Ureter (tissue), 1 donor: ENCODE measurements at places on chromosomes 5 and 9. TPM values are rescaled to one million over a fixed set of nuclear protein-coding genes. Genes with fewer than 3 reads are reported as not detected.

ADRB2 gene
- total RNA-seq: 5.7 TPM

GRCh38 chr9:114027159-114027862 is 50.8 kb downstream of the AMBP start:
- peak; percentile 26 for DNase-seq

TEX48 gene
- total RNA-seq: not detected

DNA sequence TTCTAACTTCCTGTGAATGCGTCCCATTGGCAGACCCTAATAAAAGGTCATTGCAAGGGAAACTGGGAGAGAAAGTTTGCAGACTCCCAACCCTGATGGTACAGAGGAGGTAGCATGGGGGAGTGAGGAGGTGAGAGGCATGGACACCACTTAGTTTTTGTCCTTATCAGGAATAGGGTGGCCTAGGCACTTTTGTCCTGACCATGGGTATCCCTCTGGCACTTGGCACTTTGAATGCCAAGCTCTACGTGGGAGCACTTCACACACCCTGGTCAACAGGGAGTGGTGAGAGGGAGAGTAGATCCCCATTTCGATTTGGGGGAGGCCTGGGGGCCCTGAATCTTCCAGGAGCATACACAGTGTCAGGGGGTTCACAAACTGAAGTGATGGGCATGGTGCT is 75.6 kb upstream of the SH3PXD2B start:
- peak; percentile 7 for DNase-seq

LIFR gene
- total RNA-seq: 65.4 TPM

ACOT12 gene
- not detected for total RNA-seq

ZFP2 gene
- total RNA-seq: 3.0 TPM

DNA sequence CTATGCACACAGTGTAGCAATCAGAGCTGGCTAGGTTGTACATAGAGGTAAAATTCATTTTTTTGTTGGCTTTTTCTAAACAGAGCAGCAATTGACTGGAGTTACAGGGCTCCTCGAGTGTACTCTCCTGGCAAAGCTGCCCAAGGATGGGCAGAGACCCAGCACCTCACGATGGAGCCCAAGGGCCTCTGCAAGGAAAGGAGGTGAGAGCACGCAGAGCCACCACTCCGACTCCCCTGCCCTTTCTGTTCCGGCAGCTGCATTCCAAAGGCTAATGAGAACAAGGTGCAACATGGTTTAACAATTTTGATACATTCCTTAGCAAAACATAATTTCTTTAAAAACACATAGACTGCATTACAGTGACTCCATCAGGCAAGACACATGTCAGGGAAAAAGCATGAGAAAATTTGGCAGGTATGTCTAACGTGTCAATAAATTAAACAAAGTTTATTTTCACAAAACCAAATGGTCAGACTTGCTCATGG is 47.5 kb downstream of the SAXO1 start:
- DNase-seq: no peak

PRRT1B gene
- not detected for total RNA-seq

HRH2 gene
- total RNA-seq: 5.7 TPM

GRCh38 chr9:86315078-86315477 is 32.7 kb upstream of the ISCA1 start:
- no peak for DNase-seq

DNA sequence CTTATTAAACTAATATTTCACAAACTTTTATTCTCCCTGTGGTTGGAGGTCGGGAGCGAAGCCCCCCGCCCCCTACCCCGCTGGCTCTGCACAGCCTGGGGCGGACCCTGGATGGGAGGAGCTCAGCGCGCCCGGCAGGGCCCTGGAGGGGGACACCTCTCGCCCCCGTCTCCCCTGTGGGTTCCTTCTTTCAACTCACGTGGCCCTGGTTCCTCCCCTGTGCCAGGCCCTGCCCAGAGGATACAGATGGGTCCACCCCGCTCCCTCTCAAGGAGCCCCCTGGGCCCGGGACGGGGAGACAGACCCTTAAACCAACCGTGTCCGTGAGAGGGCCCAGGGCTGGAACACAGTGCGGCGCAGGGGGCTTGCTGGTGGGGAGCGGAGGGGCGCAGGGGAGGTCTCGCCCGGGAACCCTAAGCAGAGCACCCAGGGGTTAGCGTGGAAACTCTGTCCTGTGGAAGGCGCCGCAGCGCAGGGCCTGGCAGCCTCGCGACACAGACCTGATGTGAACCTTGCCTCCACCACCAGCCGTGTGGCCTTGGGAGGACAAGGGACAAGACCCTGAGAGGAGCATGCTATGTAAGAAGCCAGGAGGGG is 103.7 kb upstream of the MVB12B start:
- no peak for DNase-seq

GRCh38 chr5:99651298-99651697 is 722.5 kb upstream of the CHD1 start:
- no peak for DNase-seq

DNA sequence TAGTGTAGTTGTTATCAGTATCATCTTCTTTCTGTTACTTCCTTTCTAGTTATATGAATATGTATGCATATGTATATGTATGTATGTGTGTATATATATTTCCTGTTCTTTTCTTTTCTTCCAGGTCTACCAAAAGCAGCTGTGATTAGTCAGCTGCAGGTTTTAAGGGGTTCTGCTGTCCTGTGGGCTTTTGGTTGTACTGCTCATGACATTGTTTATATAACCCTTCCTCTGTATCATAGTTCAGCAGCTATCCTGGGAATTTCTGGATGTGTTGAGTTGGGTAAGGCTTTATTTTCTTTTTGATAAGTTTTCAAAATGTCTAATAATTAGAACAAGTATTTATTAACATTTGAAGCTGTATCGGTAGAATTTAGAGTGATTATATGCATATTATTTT is 23.2 kb downstream of the SLC27A6 start:
- no peak for DNase-seq

STK32A gene
- total RNA-seq: 9.7 TPM

QRFP gene
- not detected for total RNA-seq

GRCh38 chr5:41843456-41844370 is 26.5 kb downstream of the OXCT1 start:
- DNase-seq: no peak

DNA sequence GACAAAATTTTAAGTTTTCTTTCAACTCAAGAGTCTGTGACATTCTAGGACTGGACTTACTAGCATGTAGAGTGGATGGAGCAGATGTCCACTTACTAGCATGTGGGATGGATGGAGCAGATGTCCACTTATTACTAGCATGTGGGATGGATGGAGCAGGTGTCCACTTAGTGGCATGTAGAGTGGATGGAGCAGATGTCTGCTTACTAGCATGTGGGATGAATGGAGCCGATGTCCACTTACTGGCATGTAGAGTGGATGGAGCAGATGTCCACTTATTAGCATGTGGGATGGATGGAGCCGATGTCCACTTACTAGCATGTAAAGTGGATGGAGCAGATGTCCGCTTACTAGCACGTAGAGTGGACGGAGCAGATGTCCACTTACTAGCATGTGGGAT is 2.4 kb downstream of the SLC36A1 start:
- no peak for DNase-seq

N4BP3 gene
- total RNA-seq: 3.3 TPM

- DNase-seq: no peak
These were observed 120.5 kb upstream of the NEK6 start for GRCh38 chr9:124137009-124137943.

- no peak for DNase-seq
These were observed 82.5 kb downstream of the SEMA6A start for GRCh38 chr5:116492016-116492623.

GRCh38 chr9:129714511-129715061 is 38.3 kb downstream of the PTGES start:
- no peak for DNase-seq

NOXA1 gene
- total RNA-seq: 12.5 TPM

GFI1B gene
- not detected for total RNA-seq

DNA sequence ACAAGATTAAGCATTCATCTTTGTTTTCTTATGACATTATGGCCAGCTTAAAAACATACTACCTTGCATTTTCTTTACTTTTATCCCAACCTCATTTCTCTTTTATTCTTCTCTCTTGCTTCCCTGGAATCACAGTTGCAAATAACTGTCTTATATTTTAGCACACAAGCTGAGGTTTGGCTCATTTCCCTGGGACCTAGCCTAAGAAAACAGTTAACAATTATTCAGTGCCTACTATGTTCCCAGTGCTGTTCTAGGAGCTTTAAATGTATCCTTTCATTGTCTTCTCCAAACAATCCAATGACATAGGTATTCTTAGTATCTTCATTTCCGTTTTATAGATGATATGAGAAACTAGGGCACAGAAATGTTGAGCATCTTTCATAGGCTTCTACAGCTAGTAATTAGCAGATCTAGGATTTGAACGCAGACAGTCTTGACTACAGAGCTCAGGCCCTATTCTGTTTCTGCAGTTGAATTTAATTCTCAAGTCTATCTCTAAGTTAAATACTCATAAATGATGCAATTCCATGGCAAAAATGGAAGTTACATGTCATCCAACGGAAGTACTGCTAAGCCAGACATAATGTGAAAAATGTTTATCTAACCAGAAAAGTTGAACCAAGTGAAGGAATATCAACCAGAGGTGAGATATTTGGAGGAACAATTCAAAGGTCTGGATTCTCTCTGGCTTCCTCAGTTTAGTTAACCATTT is 52.3 kb upstream of the MTAP start:
- DNase-seq: no peak

ENTPD8 gene
- total RNA-seq: not detected

GRCh38 chr9:72997387-72997995 is 44.6 kb upstream of the ALDH1A1 start:
- no peak for DNase-seq

GRCh38 chr9:117835798-117836197 is 131.6 kb downstream of the TLR4 start:
- DNase-seq: no peak

TAF11L2 gene
- total RNA-seq: not detected

SPINK6 gene
- not detected for total RNA-seq
